ENCODE measurements at places on chromosomes 13 and 19.

GRCh38 chr19:56400485-56400884 lies 3.6 kb upstream of the ZNF583 start:
- no peak for DNase-seq

GRCh38 chr13:29597246-29597645 lies 1.8 kb upstream of the SLC7A1 start:
- DNase-seq: no peak

- no peak for DNase-seq
Observed at GRCh38 chr13:87788363-87788762, 117.2 kb downstream of the SLITRK5 start.

DNA sequence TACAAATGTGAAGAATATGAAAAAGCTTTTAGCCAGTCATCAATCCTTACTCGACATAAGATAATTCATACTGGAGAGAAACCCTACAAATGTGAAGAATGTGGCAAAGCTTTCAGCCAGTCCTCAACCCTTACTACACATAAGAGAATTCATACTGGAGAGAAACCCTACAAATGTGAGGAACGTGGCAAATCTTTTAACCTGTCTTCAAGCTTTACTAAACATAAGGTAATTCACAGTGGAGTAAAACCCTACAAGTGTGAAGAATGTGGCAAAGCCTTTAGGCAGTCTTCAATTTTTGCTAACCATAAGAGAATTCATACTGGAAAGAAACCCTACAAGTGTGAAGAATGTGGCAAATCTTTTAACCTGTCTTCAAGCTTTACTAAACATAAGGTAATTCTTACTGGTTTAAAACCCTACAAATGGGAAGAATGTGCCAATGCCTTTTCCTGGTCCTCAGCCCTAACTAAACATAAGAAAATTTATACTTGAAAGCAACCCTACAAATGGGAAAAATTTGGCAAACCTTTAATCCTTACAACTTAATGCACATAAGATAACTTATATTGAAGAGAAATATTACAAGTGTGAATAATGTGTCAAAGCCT lies 74.1 kb upstream of the ZNF681 start:
- DNase-seq: no peak

DNA sequence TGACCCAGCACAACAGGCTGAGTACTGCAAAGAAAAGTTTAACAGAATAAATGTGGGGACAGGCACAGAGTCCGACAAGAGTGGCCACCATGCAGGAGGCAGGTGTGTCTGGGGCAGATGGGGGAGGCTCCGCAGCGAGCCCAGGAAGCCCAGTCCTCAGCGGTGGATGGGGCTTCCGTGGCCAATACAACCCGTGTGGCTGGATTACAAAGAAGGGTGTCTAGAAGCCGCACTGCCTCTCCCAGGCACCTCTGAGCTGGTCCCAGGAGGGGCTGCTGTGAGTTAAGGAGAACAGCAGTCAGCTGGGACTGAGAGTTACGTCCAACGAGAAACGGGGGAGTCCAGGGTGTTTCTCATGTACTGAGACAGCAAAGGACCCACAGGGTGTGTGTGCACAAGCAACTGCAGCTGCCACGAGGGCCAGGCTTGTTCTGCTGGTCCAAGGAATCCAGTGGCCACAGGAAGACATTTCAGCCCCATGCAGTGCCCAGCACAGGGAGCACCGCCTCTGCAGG lies 70.2 kb downstream of the SPACA7 start:
- DNase-seq: no peak

GRCh38 chr13:49958321-49958720 lies 22.2 kb upstream of the SPRYD7 start:
- no peak for DNase-seq

DNA sequence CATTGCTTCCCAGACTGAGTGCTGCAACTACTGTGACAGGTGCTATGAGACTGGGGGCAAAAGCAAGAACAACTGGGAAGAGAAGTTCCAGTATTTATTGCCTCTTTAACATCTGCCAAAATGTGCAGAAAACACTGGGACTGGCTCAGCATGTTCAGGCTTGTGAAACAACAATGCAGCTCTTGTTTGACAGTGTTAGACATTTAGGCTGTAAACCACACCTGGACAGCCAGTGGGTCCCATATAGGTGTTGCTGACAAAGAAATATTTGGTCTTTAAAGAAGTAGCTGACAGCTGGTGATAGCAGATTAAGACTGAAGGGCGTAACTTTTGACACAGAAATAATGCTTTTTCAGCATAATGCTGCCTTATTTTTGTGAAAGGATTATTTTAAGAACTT lies 88.1 kb downstream of the STOML3 start:
- no peak for DNase-seq

Measured in esophagus squamous epithelium (tissue), 5 donors.